Omental fat pad (tissue), 4 donors: ENCODE measurements at places on chromosomes 2 and 18. TPM values are rescaled to one million over a fixed set of nuclear protein-coding genes. Genes with fewer than 3 reads are reported as not detected.

- no peak for DNase-seq
Observed at GRCh38 chr2:97911206-97911921, 84.4 kb downstream of the TMEM131 start.

Gene CHRNG
- not detected for total RNA-seq

- no peak for DNase-seq
Observed at GRCh38 chr2:11552260-11552638, 18.4 kb downstream of the GREB1 start.

DNA sequence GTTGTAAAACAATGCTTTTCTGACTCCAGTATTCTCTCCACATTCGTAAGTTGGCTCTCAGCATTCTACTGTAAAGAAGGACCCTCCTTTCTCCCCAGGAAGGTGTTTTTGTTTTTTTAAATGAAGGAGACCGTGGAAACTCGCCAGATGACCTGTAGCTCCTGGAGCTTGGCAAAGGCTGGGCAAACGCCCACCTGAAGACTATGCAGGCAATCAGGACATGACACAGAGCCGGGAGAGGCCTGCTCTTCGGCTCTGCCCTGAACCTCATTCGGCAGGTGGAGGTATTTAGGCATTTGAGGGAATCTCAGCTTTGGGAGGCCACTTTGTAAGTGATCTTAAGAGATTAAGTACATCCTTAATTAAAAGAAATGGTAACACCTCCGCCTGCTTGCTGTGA, 17.4 kb downstream of the CASP10 start:
- no peak for DNase-seq

GRCh38 chr2:88443353-88443938, 9.0 kb downstream of the FOXI3 start:
- DNase-seq: no peak

DNA sequence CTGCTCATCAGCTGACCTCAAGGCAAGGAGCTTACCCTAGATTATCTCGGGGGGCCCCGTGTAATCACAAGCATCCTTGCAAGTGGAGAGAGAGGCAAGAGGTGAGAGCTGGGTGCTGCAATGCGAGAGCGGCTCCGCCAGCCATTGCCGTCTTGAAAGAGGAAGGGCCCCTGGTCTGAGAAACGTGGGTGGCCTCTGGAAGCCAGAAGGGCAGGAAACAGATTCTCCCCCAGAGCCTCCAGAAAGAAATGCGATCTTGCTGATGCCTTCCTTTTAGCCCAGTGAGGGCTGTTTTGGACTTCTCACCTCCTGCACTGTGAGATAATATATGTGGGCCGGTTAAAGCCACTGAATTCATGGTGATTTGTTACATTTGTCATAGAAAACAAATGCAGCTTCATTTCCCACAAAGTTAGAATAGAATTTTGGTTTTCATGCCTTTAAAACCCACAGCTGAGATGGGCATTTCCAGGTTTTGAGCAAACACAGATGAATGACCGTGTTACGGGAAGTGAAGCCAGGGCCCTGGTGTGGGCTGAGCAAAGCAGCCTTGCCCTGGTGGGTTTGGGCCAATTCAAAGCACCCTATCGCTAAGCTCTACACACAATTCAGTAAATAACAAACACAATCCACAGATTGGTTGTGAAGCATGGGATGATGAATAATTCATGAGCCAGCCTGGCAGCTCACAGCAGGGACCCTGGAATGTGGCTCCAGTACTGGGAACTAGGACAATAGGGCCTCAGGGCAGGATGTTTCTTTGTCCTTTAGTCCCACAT, 319.9 kb upstream of the HS6ST1 start:
- no peak for DNase-seq

GRCh38 chr2:112182581-112183034, 44.4 kb downstream of the FBLN7 start:
- no peak for DNase-seq

Gene CLEC4F
- not detected for total RNA-seq

DNA sequence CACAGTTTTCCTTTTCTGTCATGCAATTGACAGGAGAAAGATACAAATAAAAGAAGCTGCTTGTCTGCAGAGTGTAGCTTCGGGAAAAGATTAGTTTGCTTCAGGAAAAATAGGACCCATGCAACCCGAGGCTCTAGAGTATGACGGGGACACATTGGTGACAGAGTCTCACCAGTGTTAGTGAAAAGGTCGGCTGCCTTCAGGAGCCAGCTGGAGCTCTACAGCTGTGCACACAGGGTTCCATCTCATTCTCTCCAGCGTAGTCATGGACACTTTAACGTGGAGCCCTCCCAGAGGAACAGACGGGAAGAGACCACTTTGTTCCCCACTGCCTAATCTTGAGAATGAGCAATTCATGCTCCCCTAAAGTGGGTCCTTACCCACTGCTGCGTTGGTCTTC, 42.9 kb downstream of the FECH start:
- no peak for DNase-seq

Gene CPLX4
- not detected for total RNA-seq

Gene HOXD8
- 3.7 TPM for total RNA-seq

Gene NEU4
- total RNA-seq: 0.79 TPM

DNA sequence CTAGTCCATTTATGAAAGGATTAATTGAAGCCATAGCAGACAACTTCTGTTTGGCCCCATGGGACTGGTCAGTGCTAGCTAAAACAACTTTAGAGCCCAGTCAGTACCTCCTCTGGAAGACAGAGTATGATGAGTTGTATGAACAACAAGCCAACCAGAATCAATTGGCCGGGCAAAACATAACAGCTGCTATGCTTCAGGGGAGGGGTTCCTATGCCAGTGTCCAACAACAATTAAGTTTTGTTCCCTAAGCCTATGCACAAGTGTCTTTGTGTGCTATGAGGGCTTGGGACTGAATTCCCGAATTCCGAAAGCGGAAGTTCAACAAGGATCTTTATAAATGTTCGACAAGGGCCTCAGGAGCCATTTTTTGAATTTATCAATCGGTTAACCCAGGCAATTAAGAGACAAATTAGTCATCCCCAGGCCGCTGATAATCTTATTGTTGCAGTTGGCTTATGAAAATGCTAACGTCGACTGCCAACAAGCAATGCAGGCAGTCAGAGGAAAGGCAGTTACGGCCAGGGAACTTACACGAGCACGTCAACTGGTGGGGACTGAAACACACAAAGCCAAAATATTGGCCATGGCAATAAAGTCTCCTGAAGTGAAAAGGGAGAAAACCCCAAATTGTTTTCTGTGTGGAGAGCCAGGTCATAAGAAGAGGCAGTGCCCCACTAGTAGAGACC, 57.9 kb downstream of the ZNF638 start:
- no peak for DNase-seq

DNA sequence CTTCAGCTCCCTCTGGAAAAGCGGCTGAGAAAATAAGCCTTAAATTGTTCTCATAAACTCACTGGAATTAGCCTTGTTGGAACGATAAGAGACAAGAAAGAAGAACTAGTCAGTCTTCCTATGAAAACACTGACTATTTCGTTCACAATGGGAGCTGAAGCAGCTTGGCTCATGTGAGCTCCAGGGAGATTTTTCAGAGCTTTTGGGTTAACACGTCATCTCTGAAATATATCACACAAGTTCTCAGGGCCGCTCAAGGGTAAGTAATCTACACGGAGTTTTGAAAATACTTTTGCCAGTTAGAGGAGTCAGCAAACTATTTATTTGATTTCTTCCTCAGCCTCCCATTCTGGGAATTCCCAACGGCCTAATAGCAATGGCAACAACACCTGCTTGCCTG, 316.2 kb upstream of the MGAT5 start:
- DNase-seq: no peak

Gene RNU2-63P
- not detected for total RNA-seq

- no peak for DNase-seq
Observed at GRCh38 chr2:186302263-186302662, 183.8 kb upstream of the ZC3H15 start.

- DNase-seq: no peak
Observed at GRCh38 chr2:124026503-124026902, 1.4 kb downstream of the CNTNAP5 start.

DNA sequence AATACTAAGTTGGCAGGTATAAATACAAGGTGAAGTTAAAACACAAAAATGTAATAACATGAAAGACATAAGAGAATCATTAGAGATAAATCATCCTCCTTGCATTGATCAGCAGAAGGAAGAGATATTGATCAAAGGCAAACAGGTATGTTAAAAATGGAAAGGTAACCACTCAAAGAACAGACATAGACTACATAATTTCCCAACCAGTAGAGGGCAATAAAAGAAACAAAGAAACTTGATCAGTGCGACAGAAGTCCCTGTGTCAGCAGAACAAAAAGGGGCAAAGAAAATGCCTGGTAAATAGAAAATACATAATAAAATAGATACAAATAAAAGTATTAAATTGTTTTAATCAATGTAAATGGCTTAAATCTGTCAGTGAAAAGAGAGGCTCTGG, 53.6 kb downstream of the FAM228A start:
- no peak for DNase-seq

DNA sequence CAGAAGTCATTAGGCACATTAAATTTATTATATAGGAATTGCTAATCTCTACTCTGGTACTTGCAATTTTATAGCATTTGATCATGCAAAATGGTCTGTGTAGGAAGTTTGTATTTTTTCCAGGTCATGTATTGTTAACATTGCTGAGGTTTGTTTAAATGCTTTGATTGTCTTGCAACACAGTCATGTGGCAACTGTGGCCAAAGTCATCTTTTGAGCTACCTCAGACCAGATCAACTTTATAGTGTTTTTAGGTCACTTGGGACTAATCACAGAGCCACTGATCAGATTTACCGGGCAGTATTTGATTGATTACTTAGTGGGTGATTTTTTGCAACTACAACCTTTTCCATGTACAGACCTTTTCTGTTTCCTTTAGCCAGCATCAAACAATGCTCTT, 3.7 kb downstream of the SERPINB5 start:
- DNase-seq: no peak

DNA sequence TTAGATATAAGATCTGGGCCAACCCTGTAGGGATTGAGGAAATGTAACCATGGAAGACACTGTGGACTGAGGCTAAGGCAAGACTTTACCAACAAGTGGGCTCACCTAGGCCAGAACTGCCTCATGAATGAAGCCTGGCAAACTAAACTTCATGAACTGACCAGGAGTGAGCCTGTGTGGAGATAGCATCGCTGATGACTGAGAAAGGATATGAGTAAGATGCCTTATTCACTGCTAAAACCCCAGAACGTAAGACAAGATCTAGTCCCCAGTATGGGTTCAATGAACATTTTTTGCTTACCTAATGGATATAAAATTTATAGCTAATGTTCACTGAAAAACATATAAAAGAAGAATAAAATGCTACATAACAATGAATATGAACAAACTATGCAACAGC, 399.8 kb downstream of the SATB2 start:
- no peak for DNase-seq

DNA sequence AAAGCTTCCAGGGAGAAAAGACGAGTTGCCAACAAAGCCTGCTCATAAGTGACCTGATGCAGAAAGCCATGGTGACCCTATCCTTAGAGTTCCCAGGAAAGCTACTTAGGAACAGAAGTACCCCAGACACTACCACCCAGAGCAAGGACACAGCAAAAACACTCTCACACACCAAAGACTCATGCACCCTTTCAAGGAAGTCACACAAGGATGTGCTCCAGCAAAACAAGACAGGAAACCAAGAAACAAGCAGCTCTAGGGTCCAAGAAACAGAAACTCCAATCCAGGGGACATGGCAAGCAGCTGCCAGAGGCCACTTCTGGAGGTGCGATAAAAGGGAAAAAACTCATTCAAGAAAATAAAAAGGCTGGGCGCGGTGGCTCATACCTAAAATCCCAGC, 5.7 kb downstream of the KIF1A start:
- no peak for DNase-seq

GRCh38 chr2:95115418-95115817, 6.2 kb downstream of the MRPS5 start:
- peak; percentile 26 for DNase-seq

Gene SLC9A2
- 0.13 TPM for total RNA-seq

- DNase-seq: no peak
Observed at GRCh38 chr18:76750269-76750668, 72.1 kb upstream of the ZNF236 start.

- DNase-seq: no peak
Observed at GRCh38 chr2:105781274-105781978, 36.7 kb downstream of the NCK2 start.

GRCh38 chr2:206845877-206846276, 80.5 kb downstream of the FASTKD2 start:
- DNase-seq: no peak

- DNase-seq: no peak
Observed at GRCh38 chr2:151030663-151031230, 230.9 kb downstream of the RBM43 start.

DNA sequence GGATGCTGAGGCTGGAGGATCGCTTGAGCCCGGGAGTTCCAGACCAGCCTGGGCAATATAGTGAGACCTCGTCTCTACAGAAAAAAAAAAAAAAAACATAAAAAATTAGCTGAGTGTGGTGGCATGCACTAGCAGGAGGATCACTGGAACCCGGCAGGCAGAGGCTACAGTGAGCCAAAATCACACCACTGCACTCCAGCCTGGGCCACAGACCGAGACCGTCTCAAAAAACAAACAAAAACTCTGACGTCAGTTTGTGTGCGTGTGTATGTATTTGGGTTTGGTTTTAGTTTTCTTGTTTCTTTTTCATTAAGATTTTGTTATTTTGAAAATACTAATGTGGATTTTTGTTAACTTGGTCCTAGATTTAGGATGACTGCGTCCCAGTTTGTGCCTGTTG, 19.0 kb downstream of the CEP68 start:
- DNase-seq: no peak

Gene DNAJC5G
- not detected for total RNA-seq

Gene CRYGB
- total RNA-seq: not detected

Gene SERPINB7
- total RNA-seq: 1.1 TPM

DNA sequence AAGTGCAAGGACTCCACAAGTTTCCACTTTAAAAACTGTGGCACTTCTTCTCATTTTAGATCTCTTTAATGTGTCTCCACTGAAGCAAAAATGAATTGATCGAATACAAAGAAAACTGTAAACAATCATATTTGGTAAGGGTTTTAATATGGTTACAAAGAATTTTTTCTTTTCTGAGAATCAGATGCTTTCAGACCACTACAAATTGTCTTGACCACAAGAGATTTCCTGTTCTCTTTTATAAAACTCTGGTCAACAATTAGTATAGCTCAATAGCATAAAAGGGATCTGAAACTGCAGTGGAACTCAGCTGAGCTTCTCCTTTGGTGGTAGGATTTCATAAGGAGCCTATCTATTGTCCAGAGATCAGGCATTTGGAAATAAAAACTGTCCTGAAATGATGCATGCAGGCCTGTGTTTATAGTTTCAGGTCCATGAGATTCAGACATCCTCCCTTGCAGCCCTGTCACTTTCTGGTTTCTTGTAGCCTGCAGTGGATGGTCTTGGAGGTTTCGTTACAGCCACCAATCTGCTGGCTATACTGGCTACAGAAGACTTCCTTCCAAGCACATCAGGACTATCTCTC, 120.0 kb downstream of the DOCK10 start:
- DNase-seq: no peak
